NCI-H1417 treated with DMSO at 0.1 percent for 48 hours (cell line): ENCODE measurements at places on chromosomes 7 and 10.
A peak's percentile ranks its signal among the peaks of the same experiment; 100 is the strongest.

DNA sequence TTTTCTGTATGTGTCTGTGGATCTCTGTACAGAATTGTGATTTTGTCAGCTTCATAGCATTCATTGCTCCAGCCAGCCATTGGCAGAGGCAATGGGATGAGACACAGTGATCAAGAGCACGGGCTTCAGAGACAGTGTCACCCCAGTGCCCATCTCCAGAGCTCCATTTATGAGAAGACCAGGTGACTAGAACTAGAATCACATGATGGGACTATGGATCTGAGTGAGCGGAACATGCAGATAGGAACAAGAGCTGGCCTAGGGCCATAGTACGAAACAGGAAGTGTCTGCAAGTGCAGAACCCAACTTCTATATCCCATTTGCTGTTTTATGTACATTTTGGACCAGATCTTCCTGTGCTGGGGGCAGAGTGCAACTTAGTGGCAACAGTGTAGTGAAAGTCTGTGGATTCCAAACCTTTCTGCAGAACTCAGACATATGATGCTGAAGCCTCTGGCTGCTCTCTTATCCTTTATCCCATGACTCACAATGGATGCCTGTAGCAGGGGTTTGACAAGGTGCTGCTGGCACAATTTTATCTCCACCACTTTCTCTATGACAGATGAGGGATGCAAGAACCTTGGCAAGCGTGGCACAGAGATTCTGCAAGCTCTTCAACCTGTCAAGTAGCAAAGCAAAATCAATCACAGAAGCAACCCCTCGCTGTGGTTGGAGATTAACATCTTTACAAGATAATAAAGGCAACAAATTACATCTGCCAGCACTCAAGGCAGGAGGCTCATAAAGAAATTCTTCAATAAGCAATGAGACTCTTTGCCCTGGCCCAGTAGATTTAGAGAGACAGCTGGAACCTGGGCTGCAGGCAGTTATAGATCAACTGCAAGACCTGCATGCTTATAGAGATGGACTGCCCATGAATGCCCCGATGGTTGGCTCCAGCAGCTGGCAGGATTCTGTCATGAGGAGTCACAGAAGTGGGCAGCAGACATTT, 681.3 kb downstream of the TNS3 start:
- no peak for DNase-seq

DNA sequence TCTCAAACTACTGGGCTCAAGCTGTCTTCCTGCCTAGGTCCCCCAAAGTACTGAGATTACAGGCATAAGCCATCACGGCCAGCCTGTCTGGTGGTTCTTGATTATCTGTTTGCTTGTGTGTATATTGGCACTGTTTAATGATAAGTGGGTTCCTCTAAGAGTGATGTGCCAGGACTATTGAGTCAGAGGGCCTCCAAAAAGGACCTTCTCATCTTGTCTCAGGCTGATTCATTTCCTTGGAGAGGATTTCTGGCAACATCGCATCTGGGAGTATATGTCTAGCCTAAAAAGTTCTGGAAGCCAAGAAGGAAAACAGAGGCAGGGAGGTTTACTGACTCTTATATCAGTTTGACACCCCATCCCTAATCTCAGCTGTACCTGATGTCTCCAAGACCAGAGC, 27.1 kb upstream of the AKAP9 start:
- DNase-seq, result no peak

- DNase-seq, result no peak
Measured at GRCh38 chr10:119761106-119761505, 35.3 kb downstream of the INPP5F start.

DNA sequence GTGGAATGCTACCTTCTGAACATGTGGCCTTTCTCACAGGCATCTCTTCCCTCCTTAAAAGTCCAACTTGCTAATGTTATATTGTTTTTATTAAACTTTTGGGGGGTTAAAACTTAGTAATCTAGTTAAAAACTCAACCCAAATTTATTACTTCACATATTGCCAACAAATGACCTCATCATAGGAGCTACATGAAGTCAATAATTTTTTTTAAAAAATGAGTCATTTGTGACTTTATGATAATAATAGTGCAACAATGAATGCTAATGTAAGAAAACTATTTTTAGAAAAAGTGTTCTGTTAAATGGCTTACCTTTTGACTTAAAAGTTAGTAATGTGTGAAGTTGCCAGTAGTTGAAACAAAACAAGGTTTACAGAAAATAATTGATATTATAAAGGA, 325.9 kb upstream of the FZD1 start:
- DNase-seq, result no peak

DNA sequence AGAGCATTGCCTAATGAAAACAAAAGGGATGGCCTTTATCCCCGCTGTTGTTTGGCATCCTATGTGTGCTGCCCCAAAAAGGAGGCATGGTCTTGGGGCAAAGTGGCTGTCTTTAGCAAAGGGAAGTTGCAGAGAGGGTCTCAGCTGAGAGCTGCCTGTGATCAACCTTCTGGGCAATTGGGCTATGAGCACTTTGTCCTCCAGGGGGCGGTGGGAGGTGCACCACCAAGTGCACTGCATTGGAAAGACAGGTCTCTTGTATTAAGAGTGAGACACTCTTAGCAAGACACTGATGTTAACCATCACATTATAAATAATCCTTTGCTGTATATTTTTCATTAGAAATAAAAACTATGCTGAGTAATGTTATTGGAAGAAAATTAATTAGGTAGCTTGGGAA, 314.8 kb downstream of the POM121L12 start:
- DNase-seq, result no peak

DNA sequence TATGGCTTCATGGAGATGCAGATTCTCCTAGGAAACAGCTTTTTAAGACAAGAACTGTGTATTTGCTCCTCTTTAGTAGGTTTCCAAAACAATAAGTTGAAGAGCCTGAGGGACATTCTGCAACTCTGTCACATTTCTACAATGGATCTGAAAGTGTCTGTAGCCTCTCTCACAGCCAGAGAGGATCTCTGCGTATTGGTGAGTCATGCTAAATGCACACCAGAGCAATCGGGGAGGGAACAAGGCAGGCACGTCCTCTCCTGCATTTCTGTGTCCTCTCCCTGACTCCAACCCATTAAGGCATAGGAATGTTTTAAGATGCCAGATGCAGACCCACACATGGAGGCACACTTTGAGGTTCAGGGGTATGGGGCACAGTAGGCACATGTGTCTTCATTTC, 1126.4 kb upstream of the GHITM start:
- DNase-seq, result no peak

- DNase-seq, result no peak
Measured at GRCh38 chr10:74289951-74290350, 138.9 kb downstream of the ADK start.

DNA sequence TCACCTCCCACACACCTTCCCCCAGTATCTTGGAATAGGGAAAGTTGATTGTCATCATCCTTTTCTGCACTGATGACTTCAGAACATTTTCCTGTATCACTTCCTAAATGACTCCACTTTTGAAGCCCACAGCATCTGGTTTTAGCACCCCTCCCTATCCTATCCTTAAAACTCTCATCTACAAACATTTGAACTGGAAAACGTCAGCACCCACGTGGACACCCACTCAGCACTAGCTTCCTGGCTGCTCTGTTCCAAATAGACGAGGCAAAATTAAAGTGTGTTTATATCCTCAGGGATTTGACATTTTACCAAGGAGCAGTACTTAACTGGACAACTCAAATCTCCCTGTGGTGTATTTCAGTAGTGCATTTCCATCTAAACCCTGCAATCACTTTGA, 73.9 kb downstream of the REEP3 start:
- no peak for DNase-seq

DNA sequence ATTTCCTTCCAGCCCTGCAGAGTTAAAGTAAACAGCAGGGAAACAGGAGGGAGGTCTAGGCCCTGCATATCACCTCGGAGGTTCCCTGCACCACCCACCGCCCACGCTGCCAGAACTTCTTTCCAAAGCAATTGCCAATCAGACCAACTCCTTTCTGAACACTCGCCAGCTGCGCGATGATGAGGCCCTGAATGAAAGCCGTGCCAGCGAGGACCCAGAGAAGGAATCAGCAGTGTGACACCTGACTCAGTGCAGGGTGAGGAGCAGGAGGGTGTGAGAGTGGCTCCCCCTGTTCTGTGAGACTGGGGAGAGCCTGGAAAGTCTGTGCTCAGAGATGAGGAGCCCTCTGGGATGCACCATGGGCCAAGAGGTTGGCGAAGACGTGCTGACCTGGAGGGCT, 3.3 kb upstream of the TCERG1L start:
- DNase-seq, result no peak

DNA sequence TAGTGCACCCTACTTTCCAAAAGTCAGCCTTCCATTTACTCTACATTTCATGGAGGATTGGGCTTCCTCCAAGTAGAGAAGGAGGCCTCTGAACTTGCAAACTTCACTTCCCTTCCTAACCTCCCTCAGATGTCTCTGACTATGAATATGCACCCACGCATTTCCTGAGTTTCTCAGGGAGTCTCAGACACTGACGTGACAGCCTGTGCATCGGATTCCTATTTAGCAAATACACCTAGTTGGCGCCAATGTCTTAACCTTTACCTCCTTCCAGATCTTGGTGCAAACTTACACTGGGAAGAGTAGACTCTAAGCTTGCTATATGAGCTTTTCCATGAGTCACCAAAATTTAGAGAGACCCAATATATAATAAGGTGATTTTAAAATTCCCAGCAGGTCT, 920.1 kb upstream of the AUTS2 start:
- no peak for DNase-seq

- DNase-seq, result no peak
Measured at GRCh38 chr10:60534761-60535389, 145.2 kb upstream of the ANK3 start.

DNA sequence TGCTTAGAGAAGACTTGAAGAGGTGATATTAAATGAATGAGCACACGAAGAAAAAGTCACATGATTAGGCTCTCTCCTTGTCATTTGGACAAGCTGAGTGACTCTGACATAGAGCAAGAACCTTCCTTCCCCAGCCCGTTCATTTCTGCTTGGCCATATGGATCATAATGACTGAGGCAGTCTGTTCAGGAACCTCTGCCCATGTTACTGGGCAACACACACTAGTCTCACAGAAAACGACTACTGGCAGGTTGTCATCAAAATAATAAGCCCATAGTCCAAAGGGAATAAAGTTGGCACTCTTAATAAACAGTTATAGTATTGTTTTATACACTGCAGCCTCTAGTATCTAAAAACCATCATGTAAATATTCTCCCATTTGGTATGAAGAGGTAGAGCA, 635.0 kb downstream of the REEP3 start:
- DNase-seq, result no peak

DNA sequence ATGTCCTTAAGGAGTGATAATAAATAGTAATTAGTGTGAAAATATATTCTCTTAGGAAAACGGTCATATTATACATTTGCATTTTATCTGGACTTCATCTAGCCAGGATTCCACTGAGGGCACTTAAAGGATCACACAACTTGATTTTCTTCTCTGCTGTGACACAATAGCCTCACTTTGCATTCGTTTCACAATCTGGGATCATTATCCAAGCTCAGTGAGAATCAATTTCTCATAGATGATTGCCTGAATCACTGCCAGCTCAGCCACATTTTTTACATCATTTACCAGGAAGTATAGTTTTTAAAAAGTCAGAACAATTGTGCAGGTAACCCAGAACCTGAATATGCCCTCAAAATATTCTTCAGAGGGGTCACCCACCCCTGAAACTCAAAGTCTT, 68.9 kb downstream of the PTPRZ1 start:
- DNase-seq, result peak; percentile 52

- no peak for DNase-seq
Measured at GRCh38 chr7:142196066-142196840, 61.6 kb downstream of the PRSS58 start.

GRCh38 chr7:116998567-116999175, 45.4 kb downstream of the ST7 start:
- DNase-seq, result no peak

GRCh38 chr10:3418926-3419325, 246.3 kb upstream of the PITRM1 start:
- no peak for DNase-seq

- DNase-seq, result no peak
Measured at GRCh38 chr10:74056050-74056818, 58.3 kb downstream of the VCL start.

DNA sequence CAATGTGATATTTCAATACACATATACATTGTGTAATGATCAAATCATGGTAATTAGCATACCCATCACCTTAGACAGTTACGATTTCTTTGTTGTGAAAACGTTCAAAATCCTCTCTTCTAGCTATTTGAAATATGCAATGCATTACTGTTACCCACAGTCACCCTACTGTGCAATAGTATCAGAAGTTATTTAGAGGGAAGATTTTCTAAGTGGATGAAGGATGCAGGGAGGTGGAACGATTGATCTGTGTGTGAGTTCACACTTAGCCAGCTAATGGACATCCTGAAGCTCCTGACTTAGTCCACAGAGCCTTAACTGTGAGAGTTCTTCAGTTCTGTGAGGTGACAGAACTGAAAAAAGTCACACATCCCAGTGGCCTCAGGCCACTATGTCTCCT, 97.2 kb upstream of the LAMB4 start:
- no peak for DNase-seq

DNA sequence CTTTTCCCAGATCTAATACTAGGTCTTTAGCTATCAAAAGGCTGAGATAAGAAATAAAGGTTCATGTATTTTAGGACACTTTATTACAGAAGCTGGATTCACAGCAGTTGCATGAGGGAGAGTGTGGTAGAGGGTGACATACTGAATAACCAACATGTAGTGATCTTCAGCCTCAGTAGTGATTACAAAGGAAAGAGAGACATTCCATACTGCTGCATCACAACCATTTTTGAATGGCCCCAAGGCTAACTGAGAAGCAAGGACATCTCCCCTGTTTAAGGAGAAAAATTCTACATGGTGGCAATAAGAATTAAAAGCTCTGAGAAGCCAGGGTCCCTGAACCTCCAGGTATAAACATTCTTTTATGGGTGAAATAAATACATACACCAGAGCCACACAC, 35.3 kb downstream of the COG5 start:
- no peak for DNase-seq

GRCh38 chr10:89001729-89002072, 11.1 kb downstream of the FAS start:
- DNase-seq, result no peak

DNA sequence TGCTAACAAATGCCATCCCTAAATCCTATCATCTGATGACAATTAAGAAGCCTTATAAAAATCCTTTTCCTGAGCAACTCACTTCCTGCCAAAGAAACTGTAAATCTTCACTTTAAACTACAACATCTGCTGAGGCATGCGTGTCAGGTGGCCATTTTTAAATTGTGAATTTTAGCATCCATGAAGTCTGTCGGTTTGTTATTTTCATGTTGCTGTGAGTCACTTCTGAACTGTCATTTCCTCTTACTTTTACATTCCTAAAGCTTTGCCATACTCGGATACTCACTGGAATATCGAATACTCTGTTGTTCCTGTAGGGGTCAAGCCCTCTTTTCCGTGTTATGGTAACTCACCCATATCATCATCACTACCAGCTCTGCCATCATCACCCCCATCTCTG, 34.3 kb upstream of the TMEM26 start:
- no peak for DNase-seq

DNA sequence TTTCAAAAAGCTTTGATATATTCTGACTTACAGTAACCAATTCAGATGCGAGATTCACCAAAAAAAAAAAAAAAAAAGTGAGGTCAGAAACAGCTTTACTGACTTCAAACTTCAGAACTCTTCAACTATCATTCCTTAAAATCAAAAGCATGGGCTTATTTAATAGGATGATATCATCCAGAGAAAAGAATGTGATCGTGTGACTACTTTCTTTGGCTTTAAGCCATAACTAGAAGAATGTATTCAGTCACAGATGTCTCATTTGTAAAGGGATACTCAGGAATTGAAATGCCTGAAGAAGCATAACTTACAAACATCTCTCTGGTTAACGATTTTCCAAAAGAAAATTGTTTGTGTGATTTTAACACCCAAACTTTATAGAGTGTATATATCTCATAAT, 11.5 kb downstream of the TPK1 start:
- no peak for DNase-seq
